ENCODE measurements at places on chromosomes 2 and 18. TPM values are rescaled to one million over a fixed set of nuclear protein-coding genes. Genes with fewer than 3 reads are reported as not detected.

The PTPRM gene
- 36.9 TPM for total RNA-seq

The PDCL3 gene
- total RNA-seq, result 5.9 TPM

The SCYGR4 gene
- total RNA-seq, result not detected

The UGGT1 gene
- 41.8 TPM for total RNA-seq

The CCDC102B gene
- total RNA-seq, result 12.5 TPM

The SCG2 gene
- total RNA-seq, result 81.9 TPM

The APCDD1 gene
- 9.8 TPM for total RNA-seq

The UGT1A8 gene
- not detected for total RNA-seq

The KLHL30 gene
- total RNA-seq, result not detected

The TRIM43 gene
- not detected for total RNA-seq

The UGT1A10 gene
- not detected for total RNA-seq

The LYPD1 gene
- 24.1 TPM for total RNA-seq

The PLCD4 gene
- total RNA-seq, result 0.25 TPM

The FBXO41 gene
- 30.0 TPM for total RNA-seq

The CFAP53 gene
- total RNA-seq, result 0.74 TPM

The TFCP2L1 gene
- under 0.01 TPM for total RNA-seq

The ACKR3 gene
- total RNA-seq, result 7.1 TPM

The QPCT gene
- 9.6 TPM for total RNA-seq

The ZFP36L2 gene
- 9.6 TPM for total RNA-seq

The DOK6 gene
- 61.5 TPM for total RNA-seq

The HOXD4 gene
- not detected for total RNA-seq

The HAUS1 gene
- 30.7 TPM for total RNA-seq

The CDH2 gene
- 150 TPM for total RNA-seq

The FEV gene
- not detected for total RNA-seq

The MBP gene
- total RNA-seq, result 10.1 TPM

The TNFAIP6 gene
- total RNA-seq, result 0.25 TPM

The CAPN14 gene
- 0.98 TPM for total RNA-seq

The CLEC4F gene
- not detected for total RNA-seq

The HOXD13 gene
- not detected for total RNA-seq

The MARCO gene
- total RNA-seq, result 0.25 TPM
